Activated naive CD4-positive, alpha-beta T cell treated with anti-CD3 and anti-CD28 coated beads, Interleukin-2, amount 50 U/mL, for 16 hours (primary cell): ENCODE measurements at places on chromosomes 5 and 9.

DNA sequence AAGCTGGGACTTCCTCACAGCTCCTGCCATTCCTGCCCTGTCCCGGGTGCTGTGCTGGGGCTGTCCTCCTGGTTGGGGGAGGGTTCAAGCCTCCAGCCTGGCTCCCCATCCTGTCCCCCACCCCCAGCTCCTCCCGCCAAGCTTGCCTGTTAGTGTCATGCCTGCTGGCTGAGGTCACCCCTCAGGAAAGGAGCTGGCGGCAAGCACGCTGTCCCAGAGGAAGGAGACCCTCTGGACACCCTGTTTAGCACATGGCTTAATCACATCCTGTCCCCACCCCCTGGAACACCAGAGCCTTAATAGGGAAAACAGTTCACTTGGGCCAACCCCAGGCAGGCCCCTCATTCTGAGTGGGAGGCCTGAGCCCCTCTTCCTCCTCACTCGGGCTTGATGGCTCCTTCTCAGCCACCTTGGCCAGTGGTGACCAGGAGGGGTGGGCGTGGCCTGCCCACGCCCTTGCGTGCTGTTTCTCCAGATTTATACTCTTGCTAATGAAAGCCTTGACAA, 9.2 kb upstream of the PHYHD1 start:
- DNase-seq: no peak

DNA sequence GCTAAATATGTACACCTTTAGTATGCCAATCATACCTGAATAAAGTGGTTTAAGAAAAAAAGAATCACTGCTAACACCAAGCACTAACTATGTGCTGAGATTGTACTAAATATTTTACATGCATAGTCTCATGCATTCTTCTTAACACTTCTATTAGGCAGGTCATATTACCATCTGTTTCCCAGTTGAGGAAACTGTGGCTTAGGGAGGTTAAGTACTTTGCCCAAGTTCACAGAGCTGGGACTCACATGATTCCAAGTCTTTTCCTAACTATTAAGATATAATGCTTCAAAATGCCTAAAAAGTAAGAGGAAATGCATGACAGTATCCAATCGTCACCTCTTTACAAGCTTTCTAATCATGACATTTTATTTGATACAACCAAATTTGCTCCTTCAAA, 69.2 kb upstream of the PLPP6 start:
- DNase-seq: no peak

DNA sequence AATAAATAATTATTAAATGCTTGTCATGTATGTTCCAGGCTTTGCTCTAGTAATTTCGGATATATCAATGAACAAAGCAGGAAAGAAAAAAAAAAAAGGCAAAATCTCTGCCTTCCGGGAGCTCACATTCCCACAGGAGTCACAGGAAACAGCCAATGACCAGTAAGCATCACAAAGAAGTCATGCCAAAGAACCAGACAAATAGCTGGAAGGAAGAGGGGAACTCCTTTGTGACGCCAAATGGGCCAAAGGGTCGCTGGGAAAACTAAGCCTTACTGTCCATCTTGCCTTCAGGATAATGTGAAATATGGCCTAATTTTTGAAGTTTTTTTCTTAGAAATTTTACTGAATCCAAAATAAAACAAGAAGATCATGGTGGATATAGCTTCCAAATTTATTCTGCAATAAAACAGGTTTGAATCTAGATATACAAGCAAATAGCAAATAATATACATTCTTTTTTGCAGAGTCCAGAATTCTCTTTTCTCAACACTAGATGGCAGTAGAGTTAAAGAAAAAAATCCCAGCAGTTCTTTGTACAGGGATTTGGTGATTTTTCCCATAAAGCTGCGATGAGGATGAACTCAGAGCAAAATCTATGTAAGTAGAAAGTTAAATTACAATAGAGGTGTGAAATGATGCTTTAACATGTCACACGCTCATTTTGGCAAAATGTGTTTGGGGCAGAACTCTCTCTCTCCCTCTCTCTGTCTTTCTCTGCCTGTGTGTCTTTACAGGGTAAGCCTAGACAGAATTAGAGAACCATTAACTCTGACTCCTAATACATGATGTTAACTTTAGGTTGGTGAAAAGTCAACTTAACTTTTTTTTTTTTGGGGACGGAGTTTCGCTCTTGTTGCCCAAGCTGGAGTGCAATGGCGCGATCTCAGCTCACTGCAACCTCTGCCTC, 60.0 kb upstream of the TUT7 start:
- no peak for DNase-seq

- DNase-seq: no peak
Measured at GRCh38 chr5:62960781-62961180, 382.2 kb downstream of the LRRC70 start.

DNA sequence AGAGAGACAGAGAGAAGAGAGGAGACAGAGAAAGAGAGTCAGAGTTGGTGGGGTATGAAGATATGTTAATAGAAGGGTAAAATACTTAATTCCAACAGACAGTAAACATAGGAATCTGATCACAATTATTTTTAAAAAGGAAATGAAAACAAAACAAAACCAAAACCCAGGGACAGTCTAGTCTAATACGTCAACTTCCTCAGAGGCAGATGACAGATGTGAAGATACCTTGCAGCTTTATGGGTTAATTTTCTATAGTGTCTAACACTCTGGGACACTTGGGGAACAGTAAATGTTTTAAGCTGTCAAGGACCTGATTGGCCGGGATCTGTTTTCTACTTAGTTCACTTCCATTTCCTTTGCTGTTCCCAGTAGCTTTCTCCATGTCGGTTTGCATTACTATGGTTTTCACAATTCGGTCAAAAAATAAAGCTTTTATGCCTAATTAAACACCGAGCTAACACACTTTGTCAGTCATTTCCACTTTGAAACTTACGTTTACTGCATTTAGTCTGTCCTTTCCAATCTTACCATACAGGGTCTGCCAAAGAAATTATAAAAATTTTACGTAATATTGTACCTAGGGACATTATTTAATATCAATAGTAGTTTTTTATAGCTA, 216.5 kb downstream of the MCTP1 start:
- no peak for DNase-seq

- DNase-seq: no peak
Measured at GRCh38 chr9:17532461-17532860, 46.4 kb upstream of the SH3GL2 start.

DNA sequence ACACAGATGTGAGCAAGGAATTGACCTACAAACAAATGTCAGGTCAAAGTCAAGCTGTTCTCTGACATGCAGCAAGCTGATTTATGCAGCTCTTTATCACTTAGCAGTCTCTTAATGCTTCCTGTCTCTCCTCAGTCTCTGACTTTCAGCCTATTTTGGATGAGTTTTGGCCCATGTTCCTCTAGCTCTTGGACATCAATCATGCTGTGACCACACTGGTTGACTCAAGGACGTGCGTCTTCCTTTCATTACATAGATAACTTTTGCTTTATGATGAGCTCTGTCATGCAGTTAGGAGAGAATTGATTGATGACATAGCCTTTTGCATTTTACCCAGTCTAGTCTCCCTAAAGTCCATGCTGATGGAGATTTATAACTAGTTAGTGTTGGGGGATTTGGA, 9.4 kb upstream of the REEP5 start:
- no peak for DNase-seq

- DNase-seq: no peak
Measured at GRCh38 chr5:5626412-5626811, 203.9 kb downstream of the ICE1 start.

GRCh38 chr9:137366891-137367381, 56.0 kb downstream of the EXD3 start:
- DNase-seq: no peak

DNA sequence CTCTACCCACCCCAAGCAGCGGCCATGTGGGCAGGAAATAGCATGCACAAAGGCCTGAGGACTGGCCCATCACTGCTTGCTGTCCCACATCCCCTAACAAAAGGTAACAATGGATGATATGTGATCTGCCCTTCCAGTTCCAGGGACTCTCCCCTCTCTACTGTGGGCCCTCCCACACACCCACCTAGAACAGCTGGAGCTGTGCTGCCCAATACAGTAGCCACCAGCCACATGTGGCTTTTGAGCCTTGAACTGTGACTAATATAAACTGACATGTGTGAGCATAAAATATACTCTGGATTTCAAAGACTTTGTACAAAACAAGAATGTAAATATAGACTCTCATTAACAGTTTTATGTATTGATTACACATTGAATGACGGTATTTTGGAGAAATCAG, 78.1 kb downstream of the C5orf15 start:
- DNase-seq: no peak

GRCh38 chr5:169706758-169707450, 69.8 kb downstream of the DOCK2 start:
- DNase-seq: no peak

DNA sequence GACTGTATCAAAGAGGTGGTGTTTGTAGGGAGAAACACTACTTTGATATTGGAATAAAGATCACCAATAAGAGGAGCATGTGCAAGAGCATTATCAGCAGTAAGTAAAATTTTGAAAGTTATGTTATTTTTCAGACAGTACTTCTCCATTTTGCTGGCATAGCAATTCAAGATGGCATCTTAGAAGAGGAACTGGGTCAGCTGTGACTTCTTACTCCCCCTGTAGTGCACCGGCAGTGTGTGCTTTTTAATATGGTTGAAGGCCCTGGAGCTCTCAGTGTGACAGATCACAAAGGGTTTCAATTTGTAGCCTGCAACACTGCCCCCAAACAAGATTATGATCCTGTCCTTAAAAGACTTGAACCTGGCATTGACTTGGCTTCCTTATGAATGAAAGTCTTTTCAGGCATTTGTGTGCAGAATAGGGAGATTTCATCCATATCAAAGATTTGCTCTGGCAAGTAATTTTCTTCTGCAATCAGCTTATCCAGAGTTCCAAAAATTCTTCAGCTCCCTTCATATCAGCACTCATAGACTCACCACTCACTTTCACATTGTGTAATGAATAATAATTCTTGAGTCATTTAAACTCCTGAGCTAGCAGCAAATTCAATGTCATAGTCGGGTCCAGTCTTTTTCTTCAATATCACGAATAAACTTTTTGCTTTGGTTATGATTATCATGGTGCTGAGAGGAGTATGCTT, 105.7 kb upstream of the MAMDC2 start:
- DNase-seq: no peak

DNA sequence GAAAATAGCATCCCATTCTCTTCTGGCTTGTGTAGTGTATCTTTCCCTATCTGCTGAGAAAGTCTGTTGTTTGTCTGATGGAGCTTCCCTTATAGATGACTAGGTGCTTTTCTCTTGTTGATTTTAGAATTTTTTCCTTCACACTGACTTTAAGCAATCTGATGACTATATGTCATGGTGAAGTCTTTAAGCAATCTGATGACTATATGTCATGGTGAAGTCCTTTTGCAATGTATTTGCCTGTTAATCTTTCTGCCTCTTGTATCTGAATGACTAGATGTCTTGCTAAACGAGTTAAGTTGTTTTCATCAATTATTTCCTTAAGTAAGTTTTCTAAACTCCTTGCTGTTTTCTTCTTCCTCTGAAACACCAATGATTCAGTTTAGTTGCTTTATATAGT, 80.5 kb downstream of the RNF130 start:
- no peak for DNase-seq

DNA sequence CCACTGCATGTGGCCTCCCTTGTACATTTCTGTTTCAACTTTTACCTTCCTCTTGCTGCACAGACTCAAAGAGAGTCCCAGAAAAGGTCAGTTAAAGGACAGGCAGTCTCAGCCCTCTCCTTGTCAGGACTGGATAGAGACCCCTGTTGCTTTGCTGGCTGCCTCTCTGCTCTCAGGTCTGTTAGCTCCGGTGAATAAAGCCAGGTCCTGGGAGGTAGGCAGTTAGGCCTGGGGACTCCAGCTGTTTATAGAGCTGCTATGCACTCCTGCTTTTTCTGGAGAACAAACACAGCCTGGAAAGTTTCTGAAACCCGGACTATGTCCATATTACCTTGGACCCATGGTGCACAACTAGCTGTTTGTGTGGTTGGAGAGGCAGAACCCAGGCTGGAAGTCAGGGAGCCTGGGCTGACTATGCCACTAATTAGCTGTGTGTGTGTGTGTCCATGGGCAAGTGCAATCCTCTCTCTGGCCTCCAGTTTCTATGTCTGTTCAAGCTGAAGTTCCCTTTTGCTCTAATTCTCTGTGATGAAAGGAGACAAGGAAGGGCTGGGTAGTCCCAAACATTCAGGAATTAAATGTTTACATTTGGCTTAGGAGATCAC, 42.9 kb downstream of the GLRA1 start:
- DNase-seq: no peak

DNA sequence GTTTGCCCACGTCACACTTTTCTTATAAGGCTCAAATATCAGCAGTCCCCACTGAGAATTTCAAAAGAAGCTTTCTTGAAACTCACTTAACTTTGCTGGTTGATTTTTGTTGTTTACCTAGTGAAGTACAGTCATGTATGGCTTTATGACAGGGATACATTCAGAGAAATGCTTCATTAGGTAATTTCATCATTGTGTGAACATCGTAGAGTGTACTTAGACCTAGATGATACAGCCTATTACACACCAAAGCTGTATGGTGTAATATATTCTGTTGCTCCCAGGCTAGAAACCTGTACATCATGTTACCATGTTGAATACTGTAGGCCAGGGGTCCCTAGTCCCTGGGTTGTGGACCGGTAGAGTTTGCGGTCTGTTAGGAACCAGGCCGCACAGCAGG, 177.0 kb downstream of the ARRDC3 start:
- no peak for DNase-seq

DNA sequence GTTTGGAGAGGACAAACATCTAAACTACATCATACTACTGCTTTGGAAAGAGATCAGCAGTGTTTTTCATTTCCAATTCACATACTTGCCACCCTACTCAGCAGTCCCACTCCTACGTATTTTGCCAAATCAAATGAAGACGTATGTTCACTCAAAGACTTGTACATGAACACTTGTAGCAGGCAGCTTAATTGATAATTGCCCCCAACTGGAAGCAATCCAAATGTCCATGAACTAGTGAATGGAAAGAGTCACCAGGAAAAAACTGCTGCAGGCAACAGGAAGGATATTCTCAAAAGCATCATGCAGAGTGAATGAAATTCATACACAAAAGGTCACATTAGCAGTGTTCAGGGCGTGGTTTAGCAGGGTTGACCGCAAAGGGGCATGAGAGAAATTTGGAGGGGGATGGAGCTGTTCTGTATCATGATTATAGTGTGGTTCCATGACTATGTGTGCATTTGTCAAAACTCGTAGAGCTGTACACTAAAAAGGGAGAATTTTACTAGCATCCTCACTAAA, 38.8 kb downstream of the PAEP start:
- no peak for DNase-seq

DNA sequence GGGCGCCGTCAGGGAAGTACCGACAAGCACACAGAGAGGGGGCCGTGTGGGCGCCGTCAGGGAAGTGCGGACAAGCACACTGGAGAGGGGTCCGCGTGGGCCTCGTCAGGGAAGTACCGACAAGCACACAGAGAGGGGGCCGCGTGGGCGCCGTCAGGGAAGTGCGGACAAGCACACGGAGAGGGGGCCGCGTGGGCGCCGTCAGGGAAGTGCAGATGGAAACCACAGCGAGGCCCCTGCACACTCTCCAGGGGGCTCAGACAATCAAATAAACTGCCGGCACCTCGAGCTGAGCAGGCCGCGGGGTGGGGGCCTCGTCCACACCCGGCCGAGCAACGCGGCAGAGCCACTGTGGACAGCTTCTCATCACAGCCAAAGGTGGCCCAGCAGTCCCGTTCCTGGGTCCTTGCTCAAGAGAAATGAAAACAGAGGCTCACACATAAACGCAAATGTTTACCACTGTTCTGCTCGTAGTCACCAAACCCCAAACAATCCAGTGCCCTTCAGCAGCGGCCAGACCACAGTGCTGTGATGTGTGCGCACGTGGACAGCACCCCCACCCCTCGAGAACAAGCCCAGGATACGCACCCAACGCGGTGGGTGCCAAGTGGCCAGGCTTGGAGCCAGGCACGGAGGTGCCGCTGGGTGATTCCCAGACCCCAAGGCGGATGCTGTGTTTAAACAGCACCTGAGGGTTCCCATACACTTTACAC, 24.7 kb downstream of the TPPP start:
- DNase-seq: no peak
